CD4-positive, CD25-positive, alpha-beta regulatory T cell (primary cell): ENCODE measurements at places on chromosomes 2 and 18.

GRCh38 chr2:220006152-220006621, 378.8 kb downstream of the SLC4A3 start:
- no peak for DNase-seq

DNA sequence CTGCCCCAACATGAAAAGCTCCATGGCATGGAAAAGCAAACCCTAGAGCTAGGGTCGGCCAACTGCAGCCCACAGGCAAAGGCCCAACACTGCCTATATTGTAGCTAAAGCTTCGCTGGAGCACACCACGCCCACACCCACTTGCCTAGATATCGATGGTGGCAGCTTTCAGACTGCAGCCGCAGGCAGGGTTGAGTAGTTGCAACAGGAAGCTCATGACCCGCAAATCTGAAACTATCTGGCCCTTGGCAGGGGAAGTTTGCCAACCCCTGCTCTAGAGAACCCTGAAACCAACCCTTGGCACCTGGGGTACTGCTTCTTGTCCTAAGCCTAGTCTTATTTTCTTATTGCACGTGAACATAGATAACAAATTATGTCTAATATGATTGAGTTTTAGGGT, 250.0 kb downstream of the SOX11 start:
- DNase-seq, result no peak

DNA sequence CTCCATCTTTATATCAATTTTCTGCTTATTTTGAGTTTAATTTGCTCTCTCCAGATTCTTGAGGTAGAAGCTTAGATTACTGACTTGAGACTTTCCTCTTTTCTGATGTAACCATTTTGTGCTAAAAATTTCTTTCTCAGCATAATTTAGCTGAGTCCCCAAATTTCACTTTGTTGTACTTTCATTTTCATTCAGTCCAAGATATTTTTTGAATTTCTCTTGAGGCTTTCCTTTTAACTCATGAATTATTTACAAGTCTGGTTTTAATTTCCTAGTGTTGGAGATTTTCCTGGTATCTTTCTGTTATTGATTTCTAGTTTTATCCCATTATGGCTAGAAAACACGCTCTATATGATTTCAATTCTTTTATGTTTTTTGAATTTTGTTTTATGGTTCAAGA, 144.7 kb upstream of the PGAP1 start:
- peak; percentile 26 for DNase-seq

- no peak for DNase-seq
Observed at GRCh38 chr2:177881008-177881747, 191.4 kb downstream of the PDE11A start.

DNA sequence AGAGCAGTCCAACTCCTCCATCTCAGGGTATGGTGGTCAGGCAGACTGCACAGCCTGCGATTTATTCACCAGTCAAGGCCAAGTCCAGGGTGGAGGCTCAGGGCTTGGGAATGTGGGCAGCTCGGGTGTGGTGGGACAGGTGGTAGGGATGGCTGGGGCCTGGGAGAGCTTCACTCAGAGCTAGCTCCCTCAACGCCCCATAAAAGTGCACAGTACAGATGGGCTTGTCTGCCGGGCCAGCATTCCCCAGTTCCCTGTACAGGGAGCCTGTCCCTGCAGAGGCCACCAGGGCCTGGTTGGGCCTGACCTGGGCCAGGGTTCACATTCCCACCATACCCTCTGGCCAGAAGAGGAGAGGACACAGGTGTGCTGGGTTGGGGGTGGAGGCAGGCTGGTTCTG, 49.2 kb upstream of the OTOS start:
- DNase-seq, result no peak

- no peak for DNase-seq
Observed at GRCh38 chr2:228535396-228535795, 353.9 kb upstream of the SPHKAP start.

- DNase-seq, result no peak
Observed at GRCh38 chr2:42408009-42408408, 47.0 kb upstream of the COX7A2L start.

- DNase-seq, result no peak
Observed at GRCh38 chr2:54457323-54458023, 1.3 kb downstream of the SPTBN1 start.

- DNase-seq, result no peak
Observed at GRCh38 chr2:150101947-150102346, 385.5 kb downstream of the RND3 start.

GRCh38 chr2:211875488-211875887, 663.1 kb downstream of the ERBB4 start:
- DNase-seq, result no peak

- no peak for DNase-seq
Observed at GRCh38 chr2:83990636-83991035, 468.4 kb downstream of the SUCLG1 start.

- no peak for DNase-seq
Observed at GRCh38 chr2:149924549-149925213, 337.1 kb upstream of the MMADHC start.

GRCh38 chr2:44632931-44633689, 271.4 kb downstream of the CAMKMT start:
- peak; percentile 1 for DNase-seq

GRCh38 chr2:238852206-238852869, 4.5 kb downstream of the TWIST2 start:
- no peak for DNase-seq

DNA sequence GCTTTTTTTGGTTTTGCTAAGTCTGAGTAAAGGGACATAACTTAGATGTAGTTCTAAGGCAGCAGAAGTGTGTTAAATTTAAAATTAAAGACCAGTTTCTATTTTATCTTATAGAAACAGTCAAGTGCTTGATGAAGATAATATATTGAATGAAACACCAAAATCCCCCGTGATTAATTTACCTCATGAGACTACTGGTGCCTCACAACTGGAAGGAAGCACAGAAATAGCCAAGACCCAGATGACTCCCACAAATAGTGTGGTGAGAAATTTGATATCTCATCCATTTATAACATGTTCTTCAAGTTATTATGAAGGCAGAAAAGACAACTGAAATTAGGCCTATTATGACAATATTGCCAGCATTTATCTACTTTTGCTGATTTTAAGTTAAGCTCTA, 45.6 kb downstream of the APLF start:
- DNase-seq, result no peak

- no peak for DNase-seq
Observed at GRCh38 chr2:85843543-85843942, 45.2 kb downstream of the ST3GAL5 start.

GRCh38 chr18:3584266-3584861, 134.4 kb downstream of the TGIF1 start:
- DNase-seq, result no peak

GRCh38 chr18:76167845-76168621, 327.0 kb downstream of the ZNF516 start:
- DNase-seq, result no peak

DNA sequence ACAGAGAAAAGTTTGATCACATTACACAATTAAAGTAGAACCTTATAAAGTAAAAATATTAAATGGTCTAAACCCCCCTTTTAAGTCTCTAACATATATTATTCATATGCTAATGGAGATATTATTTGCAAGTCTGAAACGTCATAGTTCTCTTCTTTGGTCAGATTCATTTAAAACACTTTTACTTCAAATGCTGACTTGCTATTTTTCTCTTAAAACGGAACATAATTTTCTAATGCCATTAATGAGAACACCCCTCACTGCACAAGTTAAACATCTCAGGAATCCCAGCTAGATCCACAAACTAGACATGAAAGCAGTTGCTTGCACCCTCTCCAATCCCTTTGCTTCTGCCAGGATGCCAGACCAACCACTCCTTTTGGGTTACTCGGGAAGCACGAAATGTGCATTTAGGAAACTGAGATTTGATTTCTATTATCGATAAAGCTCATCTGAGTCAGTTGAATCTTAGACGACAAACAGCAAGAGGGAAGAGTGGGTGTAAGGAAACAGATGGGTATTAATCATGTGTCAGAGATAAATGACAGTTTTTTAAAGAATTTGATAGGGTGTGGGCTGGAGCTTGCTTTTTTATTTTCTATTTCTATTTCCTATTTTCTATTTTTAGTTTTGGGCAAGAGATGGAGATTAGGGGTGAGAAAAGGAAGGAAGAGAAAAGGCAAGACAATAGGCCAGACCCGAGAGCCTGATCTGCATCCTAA, 1.5 kb downstream of the ADD2 start:
- no peak for DNase-seq

DNA sequence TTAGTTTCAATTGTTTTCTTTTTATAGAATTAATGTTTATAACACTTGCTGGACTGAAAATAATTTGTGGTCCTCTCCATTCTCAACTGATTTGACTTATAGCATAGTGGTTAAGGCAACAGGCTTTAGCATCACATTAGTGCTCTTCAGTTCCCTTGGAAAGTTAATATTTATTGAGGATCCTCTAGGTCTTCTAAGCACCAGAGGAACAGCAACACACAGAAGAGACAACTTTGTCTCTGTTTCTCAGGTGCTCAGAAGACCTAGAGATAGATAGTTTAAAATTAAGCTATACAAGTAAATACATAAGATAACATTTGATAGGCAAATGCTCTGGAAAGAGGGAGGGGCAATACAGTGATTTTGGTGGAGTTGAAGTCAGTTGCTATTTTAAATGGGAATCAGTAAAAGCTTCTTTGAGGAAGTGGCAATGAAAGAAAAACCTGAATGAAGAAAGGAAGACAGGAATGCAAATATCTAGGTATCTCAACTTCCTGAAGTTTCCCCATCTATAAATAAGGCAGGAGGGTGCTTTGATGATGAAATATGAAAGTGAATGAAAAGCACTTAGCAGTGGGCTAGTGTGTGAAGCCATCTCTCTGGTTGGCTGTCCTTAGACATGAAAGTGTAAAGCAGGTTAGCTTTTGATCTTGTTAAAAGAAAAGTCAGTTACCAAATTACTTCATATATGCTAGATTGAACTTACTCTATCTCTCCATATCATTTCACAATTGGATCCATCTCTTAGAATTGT, 7.9 kb downstream of the NEUROD1 start:
- no peak for DNase-seq

DNA sequence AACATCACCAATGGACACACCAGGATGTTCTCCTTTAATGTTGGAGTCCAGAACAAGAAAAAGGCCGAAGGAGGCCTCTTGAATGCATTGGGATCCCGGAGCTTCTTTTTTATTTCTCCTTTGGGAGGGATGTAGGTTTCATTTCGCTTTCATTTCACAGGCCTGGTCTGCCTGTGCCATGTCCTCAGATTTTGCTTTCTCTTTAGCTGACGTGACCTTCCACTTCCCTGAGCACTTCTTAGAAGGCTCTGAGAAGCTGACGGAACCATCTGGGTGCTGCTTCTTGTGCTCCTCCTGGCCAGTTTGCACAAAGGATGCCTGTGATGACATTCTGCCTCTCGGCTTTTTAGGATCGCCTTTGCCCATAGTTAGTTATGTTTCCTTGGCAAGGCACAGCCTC, 15.1 kb upstream of the MBOAT2 start:
- DNase-seq, result no peak

GRCh38 chr2:102051692-102052277, 60.0 kb downstream of the IL1R2 start:
- DNase-seq, result no peak

DNA sequence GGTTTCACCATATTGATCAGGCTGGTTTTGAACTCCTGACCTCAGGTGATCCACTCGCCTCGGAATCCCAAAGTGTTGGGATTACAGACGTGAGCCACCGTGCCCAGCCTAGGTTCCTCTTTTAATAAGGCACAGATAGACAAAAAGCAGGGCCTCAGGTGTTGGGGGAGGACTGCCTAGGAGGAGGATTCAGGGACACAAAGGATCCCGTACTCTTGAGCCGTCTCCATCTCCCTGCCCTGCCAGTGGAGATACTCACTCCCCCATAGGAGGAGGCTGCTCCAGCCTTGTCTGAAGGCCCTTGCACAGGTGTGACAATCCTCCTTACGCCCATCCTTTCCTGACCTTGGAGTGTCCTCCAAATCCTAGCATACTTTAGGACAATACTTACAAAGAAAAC, 32.0 kb upstream of the TFCP2L1 start:
- no peak for DNase-seq

DNA sequence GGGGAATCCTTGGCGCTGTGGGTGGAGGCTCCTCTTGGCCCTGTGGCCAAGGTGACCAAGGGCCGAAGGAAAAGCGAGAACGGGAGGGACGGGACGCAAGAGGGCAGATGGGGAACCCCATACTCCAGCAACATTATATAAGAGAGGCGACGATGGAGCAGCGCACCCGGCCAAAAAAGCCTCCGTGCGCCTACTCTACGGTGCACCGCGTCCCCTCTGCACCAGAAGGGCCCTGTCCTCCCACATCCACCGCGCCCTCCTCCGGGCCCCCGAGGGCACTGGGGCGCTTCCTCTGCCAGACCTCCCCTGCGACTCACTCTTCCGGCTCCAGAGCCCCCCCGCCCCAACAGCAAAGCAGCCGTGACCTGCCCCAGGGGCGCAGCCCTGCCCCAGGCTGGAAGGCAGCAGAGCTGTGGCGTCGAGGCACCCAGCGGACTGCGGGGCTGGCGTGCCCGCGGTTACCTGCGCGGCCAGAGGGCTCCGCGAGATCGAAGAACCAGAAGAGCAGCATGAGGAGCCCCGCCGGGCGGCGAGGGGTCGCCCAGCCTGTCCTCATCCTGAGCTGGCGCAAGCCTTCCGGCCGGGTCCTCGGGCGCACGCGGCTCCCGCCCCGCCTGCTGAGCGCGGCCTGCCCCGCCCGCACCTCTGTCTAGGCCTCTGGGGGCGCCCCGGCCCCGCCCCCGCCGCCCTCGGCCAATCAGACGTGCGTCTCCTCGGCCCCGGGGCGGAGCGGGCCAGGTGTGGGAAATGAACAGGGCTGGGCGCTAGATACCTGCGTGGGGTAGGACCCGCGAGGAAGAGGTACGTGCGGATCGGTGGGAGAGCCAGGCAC, 106.3 kb upstream of the CD302 start:
- DNase-seq, result peak; percentile 92

DNA sequence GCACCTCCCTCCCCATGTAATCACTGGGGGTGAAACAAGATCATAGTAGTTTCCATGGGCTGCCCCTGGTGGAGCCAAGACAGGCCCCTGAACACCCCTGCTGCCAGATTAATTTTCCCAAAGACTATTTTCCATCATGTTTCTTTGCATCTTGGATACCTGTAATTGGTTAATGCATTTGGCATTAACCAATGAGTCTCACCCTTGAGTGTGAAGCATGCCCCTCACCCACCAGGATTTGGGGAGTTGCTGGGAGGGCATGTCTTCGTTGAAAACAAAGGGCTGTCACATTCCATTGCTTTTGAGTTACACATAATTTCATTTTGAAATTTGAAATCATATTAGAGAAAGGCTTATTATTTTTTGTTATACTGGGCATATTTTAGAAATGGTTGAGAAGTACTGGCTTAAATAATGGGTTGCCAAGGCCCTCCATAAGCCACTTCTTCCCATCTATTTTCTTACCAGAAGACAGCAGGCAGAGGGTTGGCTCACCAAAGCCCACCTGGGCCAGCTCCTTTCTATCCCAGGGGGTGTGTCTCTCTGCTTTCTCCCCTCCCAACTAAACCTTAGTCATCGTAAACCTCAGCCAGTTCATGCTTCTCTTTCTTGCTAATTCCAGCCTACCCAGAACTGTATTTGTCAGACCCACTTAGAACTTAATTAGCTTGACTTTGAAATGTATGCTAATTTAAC, 51.8 kb downstream of the ATIC start:
- DNase-seq, result no peak

DNA sequence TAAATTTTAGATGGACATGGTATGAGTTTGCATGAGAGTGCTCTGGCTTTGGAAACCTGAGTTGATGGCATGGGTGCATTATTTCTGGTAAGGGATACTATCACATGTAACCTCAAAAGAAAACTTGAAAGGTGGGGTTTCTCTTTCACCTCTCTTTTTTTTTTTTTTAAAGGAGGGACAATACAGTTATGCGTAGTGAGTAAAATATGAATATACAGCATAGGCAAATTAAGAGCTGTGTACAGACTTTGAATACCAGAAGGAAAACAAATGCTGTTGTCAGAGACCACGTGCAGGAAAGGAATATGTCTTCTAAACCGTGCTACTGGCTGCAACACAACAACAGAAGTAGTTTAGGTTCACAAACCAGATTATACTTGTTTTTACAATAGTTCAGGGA, 82.1 kb downstream of the MAP4K4 start:
- no peak for DNase-seq
